Stimulated activated CD4-positive, alpha-beta T cell treated with anti-CD3 and anti-CD28 coated beads, Interleukin-12 subunit alpha, Interleukin-12 subunit beta, amount 100 ng/mL, for 48 hours (primary cell): ENCODE measurements at places on chromosomes 1 and 21.

GRCh38 chr21:43703035-43703880, 15.7 kb upstream of the PDXK start:
- DNase-seq, result no peak

- DNase-seq, result no peak
These were observed 62.9 kb upstream of the SDC3 start for GRCh38 chr1:30971496-30971895.

GRCh38 chr1:26317146-26317545, 612 bp upstream of the CD52 start:
- DNase-seq, result no peak

- DNase-seq, result no peak
These were observed 86.1 kb downstream of the DSCAM start for GRCh38 chr21:40760821-40761220.

- no peak for DNase-seq
These were observed 1069.4 kb upstream of the ADGRL2 start for GRCh38 chr1:80731241-80731894.

DNA sequence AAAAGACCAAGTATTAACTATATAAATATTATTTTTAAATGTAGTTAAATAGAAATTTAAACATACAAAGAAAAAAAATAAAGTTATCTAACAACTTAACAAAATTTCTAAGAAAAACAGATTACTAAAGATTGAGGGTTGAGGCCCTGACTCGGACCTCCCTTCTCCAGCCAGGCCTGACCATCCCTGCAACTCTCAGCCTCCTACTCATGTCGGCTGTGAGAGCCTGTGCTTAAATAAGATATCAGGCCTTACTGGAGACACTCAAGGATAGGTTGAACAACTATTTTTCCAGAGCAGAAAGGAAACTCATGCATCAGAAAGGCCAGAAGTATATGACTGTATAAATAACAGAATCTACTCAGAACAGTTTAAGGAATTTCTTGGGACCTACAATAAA, 33.0 kb upstream of the PSMG1 start:
- no peak for DNase-seq

DNA sequence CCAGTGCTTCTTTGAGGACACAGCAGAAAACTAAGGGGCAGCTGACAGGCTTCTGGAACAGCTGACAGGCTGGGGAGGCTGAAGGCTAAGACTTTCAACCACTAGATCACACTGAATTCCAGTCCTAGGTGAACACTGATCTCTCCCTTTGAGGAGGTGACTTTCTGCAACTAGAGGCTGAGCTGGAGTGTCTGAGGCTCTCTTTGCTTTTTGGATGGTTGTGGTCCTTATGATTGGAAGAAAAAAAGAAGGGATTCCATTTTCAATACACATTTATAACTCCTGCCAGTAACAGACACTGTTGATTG, 1.4 kb downstream of the IL6R start:
- no peak for DNase-seq

DNA sequence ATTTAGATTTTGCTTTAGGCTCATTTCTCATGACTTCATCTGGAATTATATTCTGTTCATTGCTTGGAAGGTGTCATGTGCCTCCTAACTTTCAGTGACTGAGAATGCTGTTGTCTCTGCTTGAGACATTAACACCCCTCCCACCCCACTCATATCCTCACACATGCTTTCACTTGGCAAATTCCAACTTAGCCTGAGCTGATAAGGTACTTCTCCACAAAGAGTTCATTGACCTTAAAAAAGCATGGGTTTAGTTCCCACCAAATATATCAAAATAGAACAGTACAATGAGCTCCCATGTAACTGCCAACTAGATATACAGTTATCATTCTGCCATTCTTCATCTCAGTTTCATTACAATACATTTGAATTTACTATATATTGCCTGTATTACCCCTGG, 576.5 kb upstream of the ADGRL2 start:
- no peak for DNase-seq

GRCh38 chr1:75722966-75723365, 1.5 kb upstream of the ACADM start:
- DNase-seq, result no peak

- no peak for DNase-seq
These were observed 80.3 kb downstream of the OSBPL9 start for GRCh38 chr1:51697166-51697565.

GRCh38 chr1:176479971-176480370, 17.0 kb downstream of the PAPPA2 start:
- DNase-seq, result no peak

DNA sequence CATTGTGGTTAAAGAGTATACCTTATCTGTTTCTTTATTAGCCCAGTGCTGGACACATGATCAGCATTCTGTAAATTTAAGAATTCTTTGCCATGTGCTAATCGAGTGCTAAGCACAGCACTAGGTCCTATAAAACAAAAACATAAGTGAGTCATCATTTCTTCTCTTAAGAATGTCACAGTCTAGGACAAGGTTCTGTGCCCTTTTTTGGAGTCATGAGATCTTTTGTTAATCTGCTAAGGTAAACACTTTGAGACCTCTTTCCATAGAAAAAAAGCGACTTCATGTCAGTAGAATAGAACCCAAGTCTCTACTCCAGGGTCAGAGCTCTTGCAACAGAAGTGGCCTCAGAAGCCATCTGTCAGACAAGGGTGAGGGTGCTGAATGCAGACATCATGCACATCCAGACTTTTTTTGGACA, 70.0 kb upstream of the NFIA start:
- DNase-seq, result no peak

DNA sequence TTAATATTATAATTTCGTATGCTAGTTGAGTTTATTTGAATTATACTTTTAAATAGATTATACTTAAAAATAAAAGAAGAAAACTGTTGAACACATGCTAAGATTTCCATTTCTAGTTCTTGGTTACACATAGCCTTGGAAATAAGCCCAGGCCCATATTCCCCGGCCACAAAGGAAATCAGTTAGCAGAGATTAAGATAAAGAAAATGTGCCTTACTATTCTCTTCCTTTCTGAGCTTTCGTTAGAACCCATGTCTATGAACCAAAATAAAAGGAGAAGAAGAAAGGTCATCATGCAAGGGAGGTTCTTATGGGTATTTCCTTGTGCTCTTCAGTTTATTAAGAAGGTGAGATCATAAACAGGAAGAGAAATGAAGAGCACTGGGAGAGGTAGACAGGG, 32.3 kb upstream of the CRP start:
- DNase-seq, result no peak

GRCh38 chr1:117301901-117302300, 65.3 kb upstream of the MAN1A2 start:
- no peak for DNase-seq

DNA sequence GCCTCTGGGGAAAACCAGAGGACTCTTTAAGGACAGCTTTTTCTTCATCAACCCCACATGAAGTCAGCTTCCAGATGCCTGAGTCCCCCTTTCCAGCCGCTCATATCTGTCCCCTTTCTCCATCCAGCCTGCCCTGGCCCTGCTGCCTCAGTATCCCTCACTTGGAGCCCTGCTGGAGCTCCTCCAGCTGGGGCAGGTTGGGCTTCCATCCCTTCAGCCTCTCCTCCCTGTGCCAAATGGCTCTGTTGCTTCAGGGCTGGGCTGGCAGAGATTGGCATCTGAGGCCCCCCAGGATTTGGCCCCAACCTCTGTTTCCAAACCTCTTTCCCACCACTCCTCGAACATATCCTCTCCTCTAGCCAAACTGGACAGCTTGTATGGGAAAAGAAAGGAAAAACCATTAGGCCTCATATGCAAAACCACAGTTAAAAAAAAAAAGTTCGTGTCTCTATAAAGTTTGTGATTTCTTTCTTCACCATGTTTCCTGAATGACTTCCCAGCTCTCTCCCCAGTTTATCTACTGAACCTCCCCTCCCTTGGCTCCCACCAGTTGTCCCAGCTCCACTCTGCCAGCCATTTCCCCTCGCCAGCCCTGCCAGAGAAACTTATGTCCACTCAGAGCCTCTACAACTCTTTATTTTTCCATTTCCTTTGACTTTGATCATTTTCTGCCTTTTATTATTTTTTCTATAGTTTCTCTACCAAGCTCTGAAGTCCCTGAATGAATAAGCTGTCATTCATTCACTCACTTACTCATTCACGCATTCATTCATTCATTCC, 217.9 kb downstream of the FOXD2 start:
- DNase-seq, result no peak

GRCh38 chr1:245558069-245558468, 403.3 kb downstream of the KIF26B start:
- DNase-seq, result no peak

DNA sequence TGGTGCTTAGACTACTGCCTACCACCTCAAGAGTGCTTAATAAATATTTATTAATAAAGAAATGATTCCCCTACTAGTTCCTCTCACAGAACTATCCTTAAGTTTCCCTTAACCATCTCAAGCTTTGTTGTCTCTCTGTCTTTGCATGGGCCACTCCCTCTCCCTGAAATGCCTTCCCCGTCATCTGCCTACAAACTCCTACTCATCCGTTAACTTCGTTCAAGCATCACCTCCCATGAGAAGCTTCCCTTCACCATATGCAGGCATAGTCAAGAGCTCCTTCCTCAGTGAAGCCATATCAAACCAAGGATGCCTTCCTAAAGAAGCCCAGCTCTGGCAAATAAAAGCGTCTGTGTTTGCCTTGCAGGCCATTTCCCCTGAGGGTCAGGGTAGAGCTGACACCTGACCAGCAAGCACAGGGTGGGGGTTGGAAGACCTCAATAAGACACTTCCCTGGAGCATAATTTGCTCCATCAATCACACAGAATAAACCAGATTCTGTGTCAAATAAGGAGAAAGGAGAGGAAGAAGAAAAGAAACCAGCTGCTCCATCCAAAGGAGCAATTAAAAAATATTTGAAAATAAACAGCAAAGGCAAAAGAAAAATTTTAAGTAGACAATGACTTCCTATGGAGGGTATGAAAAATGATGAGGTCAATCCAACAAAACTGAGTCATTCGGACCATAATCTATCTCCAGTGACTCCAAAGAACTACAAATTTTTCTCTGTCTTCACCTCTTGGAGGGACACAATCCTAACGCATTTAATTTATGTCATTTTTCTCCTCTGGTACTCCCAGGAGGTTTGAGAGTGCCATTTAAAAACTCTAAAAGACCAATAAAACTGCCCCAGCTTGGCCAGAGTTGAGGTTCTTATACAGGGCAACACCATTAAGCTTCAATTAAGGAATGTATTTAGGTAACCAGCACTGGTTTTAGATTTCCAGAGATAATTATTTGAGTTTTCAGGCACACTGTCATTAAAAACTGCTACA, 303.6 kb downstream of the KCNH1 start:
- no peak for DNase-seq

DNA sequence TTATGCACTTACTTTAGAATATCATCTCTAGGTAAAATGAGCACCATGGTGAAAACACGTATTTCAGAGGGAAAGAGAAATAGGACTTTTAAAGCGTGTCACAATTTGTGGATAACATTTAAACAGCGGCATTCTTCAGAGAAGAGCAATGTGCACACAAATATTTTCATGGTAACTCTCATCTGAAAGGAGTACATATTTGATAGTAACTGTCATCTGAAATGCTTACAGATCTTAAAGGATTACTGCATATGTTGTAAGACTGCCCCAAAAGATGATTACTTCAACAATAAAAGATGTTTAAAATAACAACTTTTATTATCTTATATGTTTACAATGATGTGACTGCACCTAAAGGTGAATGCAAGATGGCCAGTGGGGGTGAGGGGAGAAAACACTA, 408.8 kb downstream of the PLA2G4A start:
- DNase-seq, result no peak

- DNase-seq, result no peak
These were observed 38.8 kb downstream of the PARP1 start for GRCh38 chr1:226369110-226369509.

- DNase-seq, result no peak
These were observed 34.5 kb downstream of the NUAK2 start for GRCh38 chr1:205287076-205287475.

- no peak for DNase-seq
These were observed 63.6 kb downstream of the RHBG start for GRCh38 chr1:156432669-156433018.

GRCh38 chr1:1325288-1326074, 879 bp downstream of the CPTP start:
- DNase-seq, result no peak

- no peak for DNase-seq
These were observed 123.3 kb downstream of the ZC3H11B start for GRCh38 chr1:219489636-219490035.

DNA sequence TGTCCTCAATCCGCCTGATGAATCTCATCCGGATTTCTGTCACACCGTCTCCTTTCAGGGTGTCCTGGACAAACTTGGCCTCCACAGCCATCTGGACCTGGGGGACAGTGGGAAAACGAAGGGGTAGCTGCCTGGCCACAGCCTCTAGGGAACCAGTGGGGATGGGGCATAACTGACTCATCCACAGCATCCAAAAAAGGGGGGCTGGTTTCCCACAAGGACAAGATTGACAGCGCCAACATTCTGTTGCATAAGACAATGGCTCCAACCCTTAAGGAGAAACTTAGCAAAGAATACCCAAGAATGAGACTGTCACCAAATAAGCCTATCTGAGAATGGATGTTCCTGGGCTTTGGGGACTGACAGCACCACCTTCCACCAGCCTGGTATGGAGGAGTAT, 12.1 kb downstream of the TRAPPC3 start:
- no peak for DNase-seq

- DNase-seq, result no peak
These were observed 12.9 kb downstream of the EPHX1 start for GRCh38 chr1:225822655-225823403.

DNA sequence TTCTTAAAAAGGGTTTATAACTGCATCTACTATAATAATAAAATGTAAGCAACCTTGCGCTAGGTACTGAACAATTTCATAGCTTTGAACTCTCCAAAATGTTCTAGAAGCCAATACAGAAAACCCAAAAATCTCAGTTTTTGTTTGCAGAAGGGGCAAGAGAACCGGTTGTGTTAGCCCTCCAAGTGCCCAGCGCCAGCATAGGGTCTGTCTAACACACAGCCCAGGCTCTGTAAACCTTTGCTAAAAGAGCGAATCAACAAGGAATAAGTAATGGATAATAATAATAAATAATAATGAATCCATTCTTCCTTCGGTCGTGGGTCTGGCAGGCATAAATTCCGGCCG, 333 bp upstream of the CHAF1B start:
- no peak for DNase-seq

DNA sequence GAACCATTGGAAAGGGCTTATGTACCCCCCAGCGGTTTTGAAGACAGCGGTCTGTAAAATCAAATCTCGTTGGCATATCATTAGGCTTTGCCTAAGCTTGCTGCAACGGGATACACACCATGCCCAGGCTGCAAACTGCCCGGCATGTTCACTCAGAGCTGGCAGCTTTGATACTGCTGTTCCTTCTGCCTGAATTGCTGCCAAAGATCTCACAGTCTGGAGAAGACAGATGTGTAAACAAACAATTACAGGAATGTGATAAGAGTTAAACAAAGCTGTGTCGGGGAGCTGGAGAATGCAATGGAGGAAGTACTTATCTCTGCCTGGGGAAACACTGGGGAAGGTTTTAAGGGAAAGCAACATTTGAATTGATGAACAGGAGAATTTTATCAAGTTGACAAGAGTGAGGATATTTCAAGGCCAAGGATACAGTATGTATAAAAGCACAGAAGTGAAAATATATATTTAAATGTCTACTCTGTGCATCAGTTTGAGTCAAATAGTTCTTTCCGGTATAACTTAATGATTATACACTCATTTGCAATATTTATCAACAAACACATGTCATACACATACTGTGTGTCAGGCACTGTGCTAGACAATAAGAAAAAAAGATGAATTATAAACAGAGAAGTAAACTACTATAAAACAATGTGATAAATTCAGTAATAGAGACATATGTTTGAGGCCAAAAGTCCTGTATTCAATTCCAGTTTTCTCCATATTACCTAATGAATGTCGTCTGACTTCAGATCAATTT, 29.9 kb downstream of the CHML start:
- no peak for DNase-seq
